ENCODE measurements at places on chromosomes 4 and X.

DNA sequence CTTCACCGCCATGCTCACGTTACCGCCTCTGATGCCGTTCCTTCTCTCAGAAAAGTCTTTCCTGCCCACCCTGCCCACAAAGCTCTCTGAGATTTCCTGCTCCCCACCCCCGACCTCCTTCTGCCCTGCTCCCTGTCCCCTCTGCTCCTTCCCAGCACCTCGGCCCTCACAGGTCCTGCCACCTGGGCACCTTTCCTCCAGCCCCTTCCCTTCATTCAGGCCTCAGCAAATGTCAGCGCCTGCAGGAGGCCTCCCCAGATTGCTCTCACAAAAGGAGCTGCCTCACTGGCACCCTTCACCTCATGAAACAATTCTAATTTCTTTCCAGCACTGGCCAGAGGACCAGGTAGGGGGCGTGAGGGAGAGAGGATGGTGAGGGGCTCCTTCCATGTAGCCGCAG is 33.6 kb upstream of the MXD4 start:
- no peak for DNase-seq

DNA sequence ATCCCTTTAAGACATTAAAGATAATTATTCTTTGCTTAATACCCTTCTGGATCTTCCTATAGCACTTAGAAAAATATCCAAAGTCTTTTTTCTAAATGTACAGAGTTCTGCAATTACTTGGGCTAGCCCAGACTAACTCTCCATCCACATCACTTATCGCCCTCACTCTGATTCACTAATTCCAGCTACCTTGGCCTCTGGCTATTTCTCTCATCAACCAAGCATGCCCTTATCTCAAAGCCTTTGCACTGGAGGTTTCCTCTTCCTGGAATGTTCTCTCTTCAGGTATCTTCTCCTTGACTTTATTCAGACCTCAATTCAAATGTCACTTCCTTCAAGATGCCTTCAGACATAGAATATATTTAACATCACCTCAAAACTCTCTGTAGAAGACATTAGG is 345.1 kb upstream of the SMIM31 start:
- no peak for DNase-seq

DNA sequence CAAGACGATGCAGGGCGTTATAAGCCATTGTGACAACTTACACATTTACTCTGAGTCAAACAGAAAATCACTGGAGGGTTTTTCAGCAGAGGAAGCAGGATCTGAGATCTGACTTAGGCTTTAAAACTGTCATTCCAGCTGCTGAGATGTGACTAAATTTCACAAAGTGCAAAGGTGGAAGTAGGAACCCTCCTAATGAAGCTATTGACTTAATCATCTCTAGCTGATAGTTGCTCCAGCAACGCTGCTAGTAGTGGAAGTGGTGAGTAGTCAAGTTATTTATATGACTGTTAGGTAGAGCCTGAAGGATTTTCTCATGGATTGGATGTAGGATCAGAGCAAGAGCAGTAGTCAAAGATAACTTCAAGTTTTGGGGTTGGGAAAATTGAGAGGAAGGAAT is 218.6 kb downstream of the GRID2 start:
- no peak for DNase-seq

GRCh38 chrX:97481228-97481627 is 597.5 kb downstream of the RPA4 start:
- DNase-seq = no peak

Measured in activated CD8-positive, alpha-beta memory T cell treated with anti-CD3 and anti-CD28 coated beads for 1 hour (primary cell).